NCI-H460 (cell line): ENCODE measurements at places on chromosomes 11 and 22.
A peak's percentile ranks its signal among the peaks of the same experiment; 100 is the strongest.

- DNase-seq = no peak
These were observed 4.9 kb downstream of the HIPK3 start for GRCh38 chr11:33262011-33262645.

DNA sequence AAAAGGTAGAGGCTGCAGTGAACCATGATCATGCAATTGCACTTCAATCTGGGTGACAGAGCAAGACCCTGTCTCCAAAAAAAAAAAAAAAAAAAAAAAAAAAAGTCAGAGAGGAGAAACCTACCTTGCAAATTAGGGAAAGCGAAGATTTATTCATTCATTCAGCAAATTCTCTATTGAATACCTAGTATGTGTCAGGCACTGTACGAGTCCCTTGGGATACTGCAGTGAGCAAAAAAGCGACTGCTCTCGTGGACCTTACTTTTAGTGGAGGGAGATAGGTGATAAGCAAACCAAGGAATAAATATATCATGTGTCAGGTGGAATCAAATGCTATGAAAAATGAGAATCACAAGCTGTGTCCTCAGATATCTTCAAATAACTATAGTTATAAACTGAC, 101.3 kb downstream of the STIM1 start:
- DNase-seq = no peak

- no peak for DNase-seq
These were observed 540.4 kb downstream of the BUD13 start for GRCh38 chr11:116232364-116232828.

GRCh38 chr11:1335811-1336761, 26.7 kb upstream of the TOLLIP start:
- DNase-seq = peak; percentile 78

DNA sequence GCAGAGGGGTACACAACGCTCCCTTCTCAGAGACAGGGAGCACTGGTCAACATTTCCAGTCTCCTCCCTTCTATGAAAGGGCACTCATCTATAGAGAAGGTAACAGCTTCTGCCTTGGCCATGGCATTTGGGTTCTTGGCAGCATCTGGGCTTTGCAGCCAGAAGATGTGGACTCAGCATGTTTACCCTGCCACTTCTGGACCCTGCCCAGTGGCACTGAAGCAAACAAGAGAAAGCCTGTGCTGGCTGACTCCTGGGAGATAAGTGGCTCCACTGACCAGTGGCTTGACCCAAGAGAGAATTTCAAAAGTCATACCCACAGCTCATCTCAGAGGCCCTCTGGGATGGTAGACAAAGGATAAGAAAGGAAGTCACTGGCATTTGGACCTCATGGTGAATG, 8.0 kb downstream of the CSNK2A3 start:
- DNase-seq = no peak

DNA sequence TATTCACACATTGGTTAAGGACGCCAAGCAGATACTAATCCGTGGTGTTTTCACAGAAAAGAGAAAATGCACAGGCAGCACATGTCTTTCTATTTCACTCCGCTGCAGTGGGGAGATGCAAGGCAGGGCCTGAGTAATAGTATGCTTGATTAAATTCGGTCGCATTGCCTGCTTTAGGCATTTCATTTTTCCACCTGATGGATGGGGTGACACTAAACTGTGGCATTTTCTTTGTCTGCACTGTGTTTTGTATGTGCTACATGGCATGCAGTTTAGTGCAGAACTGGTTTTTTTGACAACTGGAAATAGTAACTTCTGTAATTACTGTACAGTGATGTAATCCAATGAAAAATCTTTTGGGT, 94.9 kb downstream of the SLC17A6 start:
- no peak for DNase-seq

- no peak for DNase-seq
These were observed 111.7 kb upstream of the RASSF10 start for GRCh38 chr11:12897390-12897789.

- no peak for DNase-seq
These were observed 2.9 kb upstream of the MGAT3 start for GRCh38 chr22:39453765-39454378.

DNA sequence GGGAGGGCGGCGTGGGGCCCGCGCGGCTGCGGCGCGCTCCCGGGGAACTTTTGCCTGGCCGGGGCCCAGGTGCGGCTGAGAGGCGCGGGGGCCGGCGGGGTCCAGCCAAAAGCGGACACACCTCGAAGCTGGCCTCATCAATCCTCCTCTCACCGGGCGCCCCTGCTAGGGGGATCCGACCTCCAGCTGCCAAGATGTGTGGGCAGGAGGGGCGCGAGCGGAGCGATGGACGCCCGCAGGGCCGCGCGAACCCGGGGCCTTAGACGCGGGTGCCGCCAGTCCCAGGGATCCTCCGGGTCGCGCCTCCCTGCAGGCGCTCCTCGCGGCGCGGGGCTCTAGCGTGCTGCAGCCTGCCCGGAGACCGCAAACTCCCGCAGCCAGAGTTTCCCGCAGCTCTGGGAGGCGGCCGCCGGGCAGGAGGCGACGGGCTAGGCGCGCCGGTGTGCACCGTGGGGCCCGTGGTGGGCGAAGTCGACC, 785 bp downstream of the IGSF9B start:
- no peak for DNase-seq

GRCh38 chr22:42961810-42962209, 53.1 kb downstream of the PACSIN2 start:
- DNase-seq = no peak

DNA sequence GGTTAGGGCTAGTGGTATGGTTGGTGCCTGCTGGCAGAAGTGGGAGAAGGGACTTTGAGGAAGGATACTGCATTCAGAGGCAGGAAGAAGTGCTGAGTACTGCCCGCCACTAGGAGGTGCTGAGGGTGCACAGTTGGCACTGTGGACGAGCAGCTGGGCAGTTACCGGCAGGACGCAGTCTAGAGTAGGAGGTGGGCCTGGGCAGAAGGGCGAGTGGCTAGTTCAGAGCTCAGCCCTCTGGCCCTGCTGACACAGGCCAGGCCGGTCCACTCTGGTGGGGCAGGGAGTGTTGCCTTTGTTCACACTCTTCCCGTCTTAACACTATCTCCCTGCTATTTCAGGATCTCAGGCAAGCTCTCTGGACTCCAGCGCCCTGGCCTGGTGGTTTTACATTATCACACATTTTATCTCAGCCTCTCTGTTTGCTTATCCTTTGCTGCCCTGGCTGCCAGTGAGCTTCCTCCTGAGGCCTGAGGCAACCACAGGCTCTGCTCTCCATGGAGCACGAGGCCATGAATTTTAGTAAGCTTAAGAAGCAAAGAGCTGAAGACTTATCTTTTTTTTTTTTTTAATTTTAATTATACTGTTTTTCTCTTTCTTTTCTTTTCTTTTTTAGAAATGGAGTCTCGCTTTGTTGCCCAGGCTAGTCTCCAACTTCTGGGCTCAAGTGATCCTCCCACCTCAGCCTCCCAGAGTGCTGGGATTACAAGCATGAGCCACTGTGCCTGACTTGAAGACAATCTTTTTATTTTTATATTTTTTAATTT, 26.9 kb downstream of the SNAP29 start:
- peak; percentile 78 for DNase-seq

DNA sequence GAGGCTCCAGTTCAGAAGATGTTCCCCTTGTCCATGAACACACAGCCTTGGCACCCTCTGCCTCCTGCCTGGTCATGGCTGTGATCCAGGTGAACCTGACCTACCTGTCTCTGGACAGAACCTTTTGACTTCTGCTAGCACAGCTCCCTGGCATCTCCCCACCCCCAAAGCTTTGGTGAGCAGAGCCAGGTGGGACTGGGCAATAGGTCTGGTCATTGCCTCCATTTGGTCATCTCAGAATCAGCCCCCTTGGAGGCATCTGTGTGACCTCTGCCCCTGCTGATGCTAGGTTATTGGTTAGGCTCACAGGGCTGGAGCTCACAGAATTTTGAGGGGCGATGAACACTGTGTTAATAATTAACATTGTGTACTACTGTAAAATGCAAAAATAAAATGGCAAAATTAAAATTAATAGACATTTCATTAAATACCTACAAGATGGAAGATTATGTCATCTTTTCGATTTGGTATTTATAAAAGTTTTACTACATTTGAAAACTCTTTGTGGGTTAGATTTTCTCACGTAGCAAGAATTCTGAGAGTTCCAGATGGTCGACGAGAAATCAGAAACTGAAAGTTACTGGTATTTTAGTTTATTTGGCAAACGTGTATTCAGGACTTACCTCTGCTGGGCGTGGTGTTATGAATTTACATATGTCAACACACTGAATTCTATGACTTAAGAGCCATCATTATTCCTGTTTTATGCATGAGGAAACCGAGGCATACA, 8.3 kb upstream of the KIAA0930 start:
- no peak for DNase-seq

- DNase-seq = no peak
These were observed 73.0 kb upstream of the PHF21B start for GRCh38 chr22:45082795-45083194.

GRCh38 chr11:94746721-94747120, 21.4 kb upstream of the AMOTL1 start:
- peak; percentile 69 for DNase-seq

DNA sequence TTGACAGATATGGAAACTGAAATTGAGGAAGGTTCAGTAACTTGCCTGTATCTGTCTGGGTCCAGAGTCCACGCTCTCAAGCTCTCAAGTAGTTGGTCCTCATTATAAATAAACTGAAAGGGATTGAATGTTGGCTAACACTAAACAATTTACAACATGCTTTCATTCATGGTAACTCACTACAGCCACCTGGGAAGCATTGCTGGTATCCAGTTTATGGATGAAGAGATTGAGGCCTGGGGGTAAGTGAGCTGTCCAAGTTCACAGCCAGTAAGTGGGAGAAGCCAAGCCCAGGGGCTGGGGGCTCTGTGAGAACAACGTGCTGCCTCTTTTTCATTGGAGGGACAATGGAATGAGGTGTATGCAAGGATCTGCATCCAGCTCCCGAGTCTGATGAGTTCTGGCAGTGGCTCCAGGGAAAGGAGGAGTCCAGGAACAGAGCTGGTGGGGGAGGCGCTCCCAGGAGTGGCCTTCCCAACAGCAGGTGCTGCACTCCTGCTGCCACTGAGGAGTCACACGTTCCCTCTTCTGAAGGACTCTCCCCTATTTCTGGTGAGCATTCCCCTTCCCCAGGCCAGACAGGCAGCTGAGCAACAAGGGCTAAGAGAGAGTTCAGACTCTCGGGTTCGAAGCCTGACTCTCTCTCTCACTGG, 175.8 kb downstream of the CSNK2A3 start:
- no peak for DNase-seq

DNA sequence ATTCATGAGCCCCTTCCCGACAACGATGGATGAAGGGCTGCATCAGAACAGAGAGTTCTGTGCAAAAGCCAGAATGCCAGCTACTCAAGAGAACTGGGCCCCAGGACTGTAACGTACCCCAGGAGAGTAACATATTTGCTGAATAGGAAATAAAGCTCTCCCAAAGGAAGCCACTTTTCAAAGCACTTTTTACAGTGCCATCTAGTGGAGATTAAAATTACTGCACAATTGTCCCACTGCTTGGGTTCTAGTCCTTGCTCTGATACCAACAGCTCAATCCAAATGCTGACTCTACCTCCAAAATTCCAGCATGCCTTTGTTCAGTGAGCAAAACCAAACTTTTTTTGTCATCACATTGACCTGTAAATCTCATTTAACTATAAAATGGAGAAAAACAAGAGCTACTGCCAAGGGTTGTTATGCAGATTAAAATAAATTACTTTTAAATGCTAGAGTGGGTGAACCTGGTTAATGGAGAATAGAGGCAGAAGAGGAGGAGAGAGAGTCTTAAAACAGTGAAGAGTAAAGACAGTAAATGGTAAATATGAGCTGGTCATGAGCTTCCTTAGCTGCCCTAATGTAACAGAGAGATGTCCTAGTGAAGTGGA, 87.6 kb upstream of the FSHB start:
- peak; percentile 55 for DNase-seq

- no peak for DNase-seq
These were observed 94.2 kb downstream of the PDE2A start for GRCh38 chr11:72579816-72580641.

DNA sequence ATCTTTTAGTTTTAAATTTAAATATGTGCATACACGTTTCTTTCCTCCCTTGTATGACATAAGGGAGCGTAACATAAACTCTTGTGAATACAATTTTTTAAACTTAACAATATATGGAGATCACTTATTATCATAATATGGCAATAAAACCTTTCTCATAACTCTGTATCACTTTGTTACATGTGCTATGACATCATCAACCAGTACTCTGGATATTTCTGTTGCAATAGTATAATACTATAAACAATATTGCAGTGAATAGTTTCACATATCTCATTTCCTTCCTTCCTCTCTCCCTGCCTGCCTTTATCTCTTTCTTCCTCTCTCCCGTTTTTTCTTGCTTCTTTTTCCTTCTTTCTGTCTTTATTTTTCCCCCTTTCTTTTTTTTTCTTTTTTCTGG, 1278.0 kb upstream of the CNTN5 start:
- no peak for DNase-seq

DNA sequence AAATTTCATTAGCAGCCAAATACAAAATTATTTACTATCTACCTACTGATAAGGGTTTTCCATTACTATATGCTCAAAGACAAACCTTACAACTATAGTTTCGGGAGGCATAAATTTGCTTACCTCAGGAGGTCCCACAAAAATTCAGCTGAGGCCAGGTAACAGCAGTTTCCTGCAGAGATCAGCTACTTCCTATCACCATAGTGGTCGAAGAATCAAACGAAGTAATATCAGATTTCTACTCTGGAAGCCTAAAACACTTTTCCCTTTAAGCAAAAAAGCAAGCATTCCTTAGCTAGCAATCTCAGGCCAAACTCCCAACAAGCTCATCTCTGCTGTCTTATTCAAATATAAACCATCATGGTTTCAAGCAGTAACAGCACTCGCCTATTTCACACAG, 3.1 kb downstream of the NAP1L4 start:
- DNase-seq = no peak

DNA sequence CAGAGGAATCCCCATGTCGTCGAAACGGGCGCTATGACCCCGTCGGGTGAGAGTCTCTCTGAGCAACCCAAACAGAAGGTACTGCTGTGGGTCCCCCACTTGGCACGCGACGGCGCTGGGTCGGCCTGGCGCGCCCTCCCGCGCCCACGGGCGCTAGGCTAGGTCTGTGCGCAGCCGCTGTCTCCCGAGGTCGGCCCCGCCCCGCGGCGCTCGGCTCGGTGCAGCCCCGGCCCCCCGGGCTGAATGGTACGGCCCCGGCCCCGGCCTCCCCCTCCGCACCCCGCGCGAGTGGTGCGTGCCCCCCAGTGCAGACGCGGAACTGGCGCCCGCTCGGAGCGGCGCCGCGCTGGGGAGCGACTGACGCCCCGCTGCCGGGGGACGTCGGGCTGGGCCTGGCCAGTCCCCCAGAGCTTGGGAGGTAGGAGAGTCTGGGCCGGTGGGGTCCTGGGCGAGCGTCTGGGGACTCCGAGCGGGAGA, at the start of gene MADD:
Gene MADD, plus strand, starts transcription at position 305 of the 477 bp plus-strand sequence.
- peak; percentile 63 for DNase-seq

DNA sequence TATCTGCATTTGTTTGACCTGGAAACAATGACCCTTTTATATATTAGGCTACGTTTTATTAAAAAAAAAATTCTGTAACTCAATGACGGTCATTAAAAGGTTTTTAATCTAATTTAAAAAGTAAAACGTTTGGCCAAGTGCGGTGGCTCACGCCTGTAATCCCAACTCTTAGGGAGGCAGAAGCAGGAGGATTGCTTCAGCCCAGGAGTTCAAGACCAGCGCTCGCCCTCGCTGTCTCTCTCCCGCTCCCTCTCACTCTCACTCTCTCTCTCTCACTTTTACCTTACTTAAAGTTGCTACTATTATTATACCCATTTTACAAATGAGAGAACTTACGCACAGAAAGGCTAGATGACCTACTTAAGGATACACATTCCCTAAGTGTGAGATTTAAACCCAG, 814 bp upstream of the NARS2 start:
- no peak for DNase-seq

- no peak for DNase-seq
These were observed 12.3 kb downstream of the MS4A6A start for GRCh38 chr11:60170566-60170965.
